Glomerular endothelial cell (primary cell): ENCODE measurements at places on chromosomes 5 and 9. TPM values are rescaled to one million over a fixed set of nuclear protein-coding genes. Genes with fewer than 3 reads are reported as not detected.

CEP78 gene
- 10.1 and 18.6 TPM in 2 replicates for total RNA-seq

RETREG1 gene
- 3.0 TPM in 1 of 2 replicates, not detected in the other for total RNA-seq

MINAR2 gene
- not detected in 2 replicates for total RNA-seq

CAPSL gene
- total RNA-seq = not detected in 2 replicates

TGFBI gene
- 110 and 125 TPM in 2 replicates for total RNA-seq

TAS2R1 gene
- not detected in 2 replicates for total RNA-seq

ENTPD2 gene
- total RNA-seq = not detected in 2 replicates

HAVCR2 gene
- not detected in 2 replicates for total RNA-seq

PSD2 gene
- total RNA-seq = not detected in 2 replicates

ARHGEF28 gene
- 83.0 and 143 TPM in 2 replicates for total RNA-seq

AIF1L gene
- 3.1 and 6.4 TPM in 2 replicates for total RNA-seq

GABRA1 gene
- total RNA-seq = not detected in 2 replicates

GRIN3A gene
- not detected in 2 replicates for total RNA-seq

ANXA2R gene
- total RNA-seq = 4.1 and 11.2 TPM in 2 replicates

CDKN2B-AS1 gene
- total RNA-seq = 2.9 and 7.1 TPM in 2 replicates

RMRP gene
- 2,917 and 4,459 TPM in 2 replicates for total RNA-seq

LCN2 gene
- total RNA-seq = not detected in 2 replicates

MCTP1 gene
- 9.0 and 51.7 TPM in 2 replicates for total RNA-seq

CTXN3 gene
- not detected in 2 replicates for total RNA-seq

DAB2 gene
- 164 and 242 TPM in 2 replicates for total RNA-seq

CACFD1 gene
- 8.3 and 12.3 TPM in 2 replicates for total RNA-seq

SLCO6A1 gene
- total RNA-seq = not detected in 2 replicates
